Endodermal cell (in vitro differentiated cells): ENCODE measurements at places on chromosomes 12 and 14. TPM values are rescaled to one million over a fixed set of nuclear protein-coding genes. Genes with fewer than 3 reads are reported as not detected.

DNA sequence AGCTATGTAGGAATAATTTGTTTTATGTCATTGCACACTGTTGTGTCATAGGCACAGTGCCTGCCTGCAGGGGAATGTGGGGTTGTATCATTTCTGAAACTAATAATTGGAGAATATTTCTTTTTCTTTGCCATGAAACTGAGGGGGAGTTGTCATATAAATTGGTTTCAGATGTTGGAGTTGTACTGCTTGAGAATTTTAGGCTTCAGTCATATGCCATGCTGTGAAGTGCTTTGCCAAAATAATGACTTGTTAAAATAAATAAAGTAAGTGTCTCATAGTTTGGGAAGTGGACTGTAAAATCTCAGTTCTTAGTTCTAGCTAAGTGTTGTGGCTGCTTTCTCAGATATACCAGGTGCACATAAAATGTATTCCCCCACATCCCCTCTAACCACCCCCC lies 116.8 kb downstream of the DAAM1 start:
- H3K4me3 ChIP-seq: no peak overlapping the region
- H3K4me1 ChIP-seq: peaks cover 4% of the 10 kb centered on the region
- no peak for DNase-seq
- H3K27ac ChIP-seq: no peak overlapping the region
- H3K36me3 ChIP-seq: peaks cover 15% of the 10 kb centered on the region

Gene DPF3
- not detected in 2 replicates for total RNA-seq

Gene LHX5
- total RNA-seq: 0.18 to 0.73 TPM (median 0.29 TPM) in 3 replicates

Gene NTS
- total RNA-seq: 2.6 to 3.9 TPM (median 3.4 TPM) in 3 replicates

- H3K27me3 ChIP-seq: no peaks in the 10 kb centered on the region
- peak; percentile 96 for DNase-seq
- H3K4me1 ChIP-seq: no peaks in the 10 kb centered on the region
- H3K27ac ChIP-seq: no peak overlapping the region
Observed at GRCh38 chr12:68223067-68223747, 2.4 kb downstream of the IL26 start.

DNA sequence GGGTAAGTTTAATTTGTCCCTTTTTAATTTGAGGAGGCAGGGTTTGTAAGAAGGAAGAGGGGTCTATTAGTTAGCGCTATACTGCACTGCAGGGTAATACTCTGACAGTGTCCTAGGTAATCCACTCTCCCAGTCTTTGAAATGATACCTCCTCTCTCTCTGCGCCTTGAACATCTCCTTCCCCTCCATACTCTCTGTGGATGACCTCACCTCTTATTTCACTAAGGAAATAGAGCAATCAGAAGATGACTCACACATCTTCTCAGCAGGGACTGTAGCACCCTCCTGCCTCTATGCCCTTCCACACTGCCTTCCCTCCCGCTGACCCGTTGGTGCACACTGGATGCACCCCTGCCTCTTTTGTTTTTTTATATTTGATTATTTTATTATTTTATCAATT lies 94.2 kb downstream of the GRIP1 start:
- H3K4me1 ChIP-seq: no peaks in the 10 kb centered on the region
- no peak overlapping the region for H3K27ac ChIP-seq
- H3K36me3 ChIP-seq: no peaks in the 10 kb centered on the region
- H3K27me3 ChIP-seq: no peaks in the 10 kb centered on the region

GRCh38 chr12:116644806-116645205 lies 85.6 kb downstream of the MAP1LC3B2 start:
- peaks cover 8% of the 10 kb centered on the region for H3K27me3 ChIP-seq
- H3K36me3 ChIP-seq: no peaks in the 10 kb centered on the region
- no peaks in the 10 kb centered on the region for H3K4me1 ChIP-seq
- no peak for DNase-seq
- no peak overlapping the region for H3K4me3 ChIP-seq

DNA sequence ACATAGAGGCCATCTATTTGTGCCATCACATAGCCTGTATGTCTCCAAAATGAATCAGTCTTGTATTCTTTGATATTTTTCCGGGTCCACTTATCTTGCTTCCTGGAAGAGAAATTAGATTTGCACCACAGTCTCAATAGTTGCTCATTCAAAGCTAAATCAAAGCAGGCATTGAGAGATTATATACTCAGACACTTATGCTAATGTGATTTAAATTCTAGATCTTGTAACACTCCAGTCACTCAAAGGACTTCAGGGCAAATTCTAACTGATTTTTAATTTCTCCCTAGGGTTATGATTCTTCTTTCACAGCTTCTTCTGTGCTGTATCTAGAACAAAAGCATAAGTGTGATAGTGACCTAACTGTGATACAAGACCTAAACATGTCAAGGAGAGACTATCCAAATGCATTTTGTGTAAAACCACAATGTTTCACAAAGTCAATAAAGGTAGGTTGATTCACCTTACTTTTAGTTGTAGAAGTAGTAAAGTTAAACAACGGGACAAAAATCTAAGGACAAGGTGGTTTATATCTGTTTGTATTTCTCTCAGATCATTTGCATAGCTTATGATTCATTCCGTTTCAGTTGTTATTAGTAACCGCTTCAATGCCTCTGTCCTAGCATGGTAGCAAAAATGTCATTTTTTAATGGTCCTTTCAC lies 26.8 kb downstream of the PLBD1 start:
- H3K4me1 ChIP-seq: no peaks in the 10 kb centered on the region
- H3K27ac ChIP-seq: no peak overlapping the region
- no peaks in the 10 kb centered on the region for H3K36me3 ChIP-seq
- no peak for DNase-seq

- no peaks in the 10 kb centered on the region for H3K4me1 ChIP-seq
- H3K27me3 ChIP-seq: no peaks in the 10 kb centered on the region
- H3K4me3 ChIP-seq: no peak overlapping the region
Observed at GRCh38 chr14:103788086-103788485, 59.3 kb downstream of the PPP1R13B start.

GRCh38 chr12:24615967-24616411 lies 332.9 kb downstream of the BCAT1 start:
- peaks cover 3% of the 10 kb centered on the region for H3K4me1 ChIP-seq
- no peaks in the 10 kb centered on the region for H3K36me3 ChIP-seq
- peak overlapping the region; percentile 63 for H3K4me3 ChIP-seq
- DNase-seq: peak; percentile 73
- no peak overlapping the region for H3K27ac ChIP-seq
- no peaks in the 10 kb centered on the region for H3K27me3 ChIP-seq

DNA sequence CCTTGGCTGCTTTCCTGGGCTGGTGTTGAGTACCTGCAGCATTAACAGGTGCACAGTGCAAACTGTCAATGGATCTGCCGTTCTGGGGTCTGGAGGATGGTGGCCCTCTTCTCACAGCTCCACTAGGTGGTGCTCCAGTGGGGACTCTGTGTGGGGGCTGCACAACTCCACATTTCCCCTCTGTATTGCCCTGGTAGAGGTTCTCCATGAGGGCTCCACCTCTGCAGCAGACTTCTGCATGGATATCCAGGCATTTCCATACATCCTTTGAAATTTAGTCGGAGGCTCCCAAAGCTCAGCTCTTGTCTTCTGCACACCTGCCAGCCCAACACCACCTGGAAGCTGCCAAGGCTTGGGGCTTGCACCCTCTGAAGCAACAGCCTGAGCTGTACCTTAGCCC lies 198.6 kb downstream of the GXYLT1 start:
- no peaks in the 10 kb centered on the region for H3K36me3 ChIP-seq
- H3K4me1 ChIP-seq: no peaks in the 10 kb centered on the region
- H3K27ac ChIP-seq: no peak overlapping the region
- no peaks in the 10 kb centered on the region for H3K27me3 ChIP-seq
- no peak for DNase-seq

DNA sequence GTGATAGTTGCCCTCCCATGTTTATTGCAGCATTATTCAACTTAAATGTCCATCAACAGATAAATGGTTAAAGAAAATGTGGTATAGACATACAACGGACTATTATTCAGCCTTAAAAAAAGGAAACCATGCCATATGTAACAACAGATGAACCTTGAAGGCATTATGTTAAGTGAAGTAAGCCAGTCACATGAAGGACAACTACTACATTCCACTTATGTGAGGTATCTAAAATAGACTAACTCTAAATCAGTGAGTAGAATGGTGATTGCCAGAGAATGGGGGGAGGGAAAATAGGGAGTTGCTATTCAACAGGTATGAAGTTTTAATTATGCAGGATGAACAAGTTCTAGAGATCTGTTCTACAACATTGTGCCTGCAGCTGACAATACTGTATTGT lies 10.1 kb downstream of the PCNX4 start:
- H3K27me3 ChIP-seq: no peaks in the 10 kb centered on the region
- peaks cover 24% of the 10 kb centered on the region for H3K36me3 ChIP-seq

Gene OLR1
- total RNA-seq: not detected in 3 replicates

GRCh38 chr12:111643427-111643826 lies 42.3 kb downstream of the BRAP start:
- DNase-seq: no peak
- no peaks in the 10 kb centered on the region for H3K27me3 ChIP-seq
- no peak overlapping the region for H3K27ac ChIP-seq
- no peaks in the 10 kb centered on the region for H3K4me1 ChIP-seq
- no peak overlapping the region for H3K4me3 ChIP-seq

GRCh38 chr14:69351911-69352310 lies 46.2 kb downstream of the ERH start:
- peak overlapping the region; percentile 16 for H3K27ac ChIP-seq
- H3K4me3 ChIP-seq: no peak overlapping the region
- H3K4me1 ChIP-seq: peaks cover 17% of the 10 kb centered on the region
- DNase-seq: no peak
- no peaks in the 10 kb centered on the region for H3K27me3 ChIP-seq

GRCh38 chr12:153080-153746 lies 60.7 kb downstream of the SLC6A12 start:
- no peak overlapping the region for H3K27ac ChIP-seq
- H3K4me1 ChIP-seq: no peaks in the 10 kb centered on the region
- no peaks in the 10 kb centered on the region for H3K27me3 ChIP-seq
- H3K4me3 ChIP-seq: no peak overlapping the region
- no peaks in the 10 kb centered on the region for H3K36me3 ChIP-seq

Gene HVCN1
- total RNA-seq: 7.5 and 8.8 TPM in 2 replicates

- H3K27me3 ChIP-seq: no peaks in the 10 kb centered on the region
- H3K4me3 ChIP-seq: no peak overlapping the region
- no peak overlapping the region for H3K27ac ChIP-seq
- H3K36me3 ChIP-seq: no peaks in the 10 kb centered on the region
- no peaks in the 10 kb centered on the region for H3K4me1 ChIP-seq
- DNase-seq: peak; percentile 33
Observed at GRCh38 chr12:131209082-131210070, 255.7 kb downstream of the ADGRD1 start.

- H3K27ac ChIP-seq: no peak overlapping the region
- H3K4me3 ChIP-seq: no peak overlapping the region
- DNase-seq: no peak
- H3K36me3 ChIP-seq: no peaks in the 10 kb centered on the region
Observed at GRCh38 chr12:95611676-95612309, 60.5 kb upstream of the USP44 start.

GRCh38 chr14:102325791-102326345 lies 6.3 kb downstream of the ZNF839 start:
- DNase-seq: no peak
- H3K4me1 ChIP-seq: peaks cover under 1% of the 10 kb centered on the region
- H3K27ac ChIP-seq: no peak overlapping the region
- peaks cover 31% of the 10 kb centered on the region for H3K36me3 ChIP-seq
- no peaks in the 10 kb centered on the region for H3K27me3 ChIP-seq

DNA sequence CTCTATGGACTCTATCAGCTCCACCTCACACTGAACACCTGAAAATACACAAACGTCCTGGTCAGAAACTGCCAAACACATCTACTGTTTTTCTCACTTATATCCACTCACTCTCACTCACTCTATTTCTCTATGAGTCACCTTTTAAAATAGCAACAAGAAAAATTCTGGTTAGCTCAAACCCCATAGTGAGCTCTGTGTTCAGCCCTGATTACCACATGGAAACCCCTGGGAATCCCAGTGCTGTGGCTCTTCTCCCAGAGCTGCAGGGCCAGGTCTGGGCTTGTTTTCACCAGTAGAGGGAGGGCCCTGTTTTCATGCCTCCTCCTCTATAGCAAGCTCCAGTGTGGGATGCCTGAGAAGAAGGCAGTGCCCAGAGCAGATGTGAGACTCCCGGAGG lies 1126.1 kb downstream of the TMEM121 start:
- no peak overlapping the region for H3K4me3 ChIP-seq
- no peak for DNase-seq
- no peak overlapping the region for H3K27ac ChIP-seq
- H3K4me1 ChIP-seq: no peaks in the 10 kb centered on the region
- no peaks in the 10 kb centered on the region for H3K36me3 ChIP-seq

Gene P2RX4
- 9.8 and 11.5 TPM in 2 replicates for total RNA-seq

DNA sequence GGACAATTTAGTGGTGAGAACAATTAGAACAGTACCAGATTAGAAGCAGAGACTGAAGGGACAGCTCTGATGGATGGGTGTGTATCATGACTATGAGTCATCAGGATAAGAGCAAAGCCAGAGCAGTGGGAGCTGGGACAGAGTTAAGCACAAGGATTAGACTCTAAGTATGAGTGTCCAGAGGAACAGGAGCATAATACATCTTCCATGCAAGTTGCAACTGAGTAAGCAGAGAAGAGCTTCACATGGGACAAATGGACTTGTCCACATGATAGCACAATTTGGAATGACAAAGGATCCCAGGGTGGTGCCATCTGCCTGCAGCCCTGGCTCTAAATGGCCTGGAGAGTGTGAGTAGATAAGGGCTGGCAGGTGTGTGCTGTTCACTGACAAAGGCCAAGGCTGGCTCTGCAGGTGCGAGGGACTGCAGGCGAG lies 226.4 kb upstream of the CAND1 start:
- DNase-seq: peak; percentile 82
- H3K4me1 ChIP-seq: peaks cover 42% of the 10 kb centered on the region
- H3K4me3 ChIP-seq: no peak overlapping the region
- no peaks in the 10 kb centered on the region for H3K36me3 ChIP-seq
- H3K27me3 ChIP-seq: no peaks in the 10 kb centered on the region

- peaks cover 31% of the 10 kb centered on the region for H3K27me3 ChIP-seq
- peaks cover 31% of the 10 kb centered on the region for H3K4me1 ChIP-seq
- no peaks in the 10 kb centered on the region for H3K36me3 ChIP-seq
Observed at GRCh38 chr12:109307051-109307450, 2.0 kb downstream of the FOXN4 start.

DNA sequence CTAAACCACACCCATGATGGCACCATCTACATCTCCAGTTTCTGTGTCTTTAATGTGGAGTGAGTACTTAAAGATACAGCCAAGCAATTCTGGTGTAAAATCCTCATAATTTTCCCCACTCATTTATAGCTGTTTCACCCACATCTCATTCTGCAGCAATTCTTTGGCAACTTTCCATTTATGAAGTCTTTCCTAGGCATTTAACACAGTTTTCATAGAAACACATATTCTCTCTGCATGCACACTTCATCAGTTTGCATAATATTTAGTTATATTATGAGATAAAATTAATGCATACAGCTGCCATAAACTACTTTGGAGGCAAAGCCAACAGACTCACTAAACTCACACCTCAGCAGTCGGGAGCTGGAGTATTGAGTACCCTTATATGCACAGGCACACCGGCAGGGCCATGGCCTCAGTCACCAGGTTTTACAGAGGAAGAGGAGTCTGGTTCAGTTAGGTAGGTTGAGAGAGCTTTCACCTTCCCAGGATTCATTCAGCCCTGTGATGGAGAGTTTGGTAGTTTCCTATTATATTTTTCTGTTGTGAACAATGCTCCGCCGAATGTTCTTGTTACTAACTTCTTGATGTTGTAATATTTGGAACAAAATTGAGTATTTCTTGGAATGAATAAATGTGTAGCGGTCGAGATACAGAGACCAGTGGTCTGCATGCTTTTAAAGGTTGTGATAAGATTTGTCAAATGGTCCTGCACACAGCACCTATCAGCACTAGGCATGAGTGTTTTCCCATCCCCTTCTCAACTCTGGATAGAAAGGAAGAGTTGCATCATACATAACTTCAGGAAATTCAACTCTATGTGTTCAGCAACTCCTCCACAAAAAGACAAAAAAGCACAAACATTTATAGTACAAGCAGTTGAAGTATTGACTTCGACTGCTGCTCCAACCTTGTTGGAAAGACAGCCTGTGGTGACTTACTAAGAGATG lies 123.5 kb downstream of the TTC8 start:
- no peak for DNase-seq
- no peaks in the 10 kb centered on the region for H3K4me1 ChIP-seq
- H3K27me3 ChIP-seq: no peaks in the 10 kb centered on the region
- H3K27ac ChIP-seq: no peak overlapping the region
- no peaks in the 10 kb centered on the region for H3K36me3 ChIP-seq
- no peak overlapping the region for H3K4me3 ChIP-seq
